ENCODE measurements at places on chromosomes 7 and 10. TPM values are rescaled to one million over a fixed set of nuclear protein-coding genes. Genes with fewer than 3 reads are reported as not detected.

OPALIN gene
- total RNA-seq, result not detected

UPK3B gene
- total RNA-seq, result 0.19 TPM

NOS3 gene
- total RNA-seq, result 3.7 TPM

OGDH gene
- 74.4 TPM for total RNA-seq

ELN gene
- total RNA-seq, result 55.2 TPM
